ENCODE measurements at places on chromosomes 3 and 15.

DNA sequence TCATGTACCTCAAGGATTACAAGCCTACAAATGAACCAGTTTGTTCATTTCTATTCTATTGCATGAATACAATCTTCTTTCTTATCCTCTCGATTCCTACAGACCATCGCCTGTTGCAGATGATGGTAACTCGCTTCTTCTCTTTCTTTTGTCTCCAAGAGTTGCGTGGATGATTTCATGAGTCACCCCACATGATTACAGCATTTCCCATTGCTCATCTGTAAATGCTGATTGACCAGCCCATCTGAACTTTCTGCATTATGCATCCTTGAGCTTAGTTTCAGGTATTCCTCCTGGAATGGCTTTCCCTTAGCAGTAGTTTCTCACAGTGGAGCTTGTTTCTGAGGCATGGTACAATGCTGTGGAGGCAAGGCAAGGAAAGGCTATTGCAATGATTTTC is 109.6 kb upstream of the TOPAZ1 start:
- no peak for DNase-seq

GRCh38 chr3:101762041-101762646 is 16.9 kb upstream of the NXPE3 start:
- DNase-seq, result no peak

DNA sequence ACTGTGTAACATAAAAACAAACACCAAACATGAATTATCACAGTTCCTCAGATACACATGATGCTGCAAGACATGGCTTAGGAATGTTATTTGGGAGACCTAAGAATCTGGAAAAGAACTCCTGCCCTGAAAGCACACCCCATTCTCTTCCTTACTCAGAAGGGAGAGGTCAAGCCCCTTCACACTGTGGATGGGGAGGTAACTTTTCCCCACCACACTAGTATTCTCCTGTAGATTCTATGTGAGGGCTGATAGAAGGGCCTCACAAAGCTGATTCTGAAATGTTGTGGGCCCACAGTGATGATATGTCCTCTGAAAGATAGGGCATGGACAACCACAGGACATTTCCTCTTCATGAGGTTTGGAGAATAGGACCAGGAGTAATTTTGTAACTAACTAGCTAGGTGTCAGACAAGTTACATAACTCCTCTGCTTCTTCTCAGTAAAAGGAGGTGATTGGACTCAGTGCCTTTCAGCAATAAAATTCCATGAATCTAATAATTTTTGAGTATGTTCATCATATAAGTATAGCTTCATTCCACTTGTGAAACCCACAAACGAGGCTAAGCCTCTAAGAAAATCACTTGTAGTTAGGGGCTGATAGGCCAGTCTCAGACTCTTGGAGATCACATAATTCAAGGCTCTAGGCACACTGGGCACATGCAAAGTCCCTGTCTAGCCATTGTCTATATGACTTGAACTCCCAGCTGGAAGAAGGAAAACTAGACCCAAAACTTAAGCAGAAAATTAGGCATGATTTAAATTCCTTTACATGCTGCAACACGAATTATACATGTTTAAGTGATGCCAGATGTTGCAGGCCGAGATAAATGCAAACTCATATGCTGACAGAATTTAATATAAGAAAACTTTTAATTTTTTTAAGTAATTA is 7.5 kb downstream of the PTX3 start:
- DNase-seq, result no peak

DNA sequence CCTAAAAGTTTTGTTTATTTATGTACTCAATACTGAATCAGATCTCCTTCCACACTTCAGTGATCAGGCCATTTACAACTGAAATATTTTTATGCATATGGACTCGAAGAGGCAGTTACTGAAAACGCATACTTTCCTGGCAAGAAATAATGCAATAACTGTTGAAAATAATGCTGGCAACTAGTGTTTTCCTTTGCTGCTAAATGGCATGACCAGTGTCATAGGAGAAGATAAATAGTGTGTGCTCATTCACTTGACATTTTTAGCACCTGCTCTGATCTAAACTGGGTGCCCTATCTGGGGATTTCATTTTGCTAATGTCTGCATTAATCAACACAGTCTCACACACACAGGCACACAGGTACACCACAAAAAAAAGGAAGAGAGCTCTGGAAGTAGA is 695.2 kb downstream of the TUSC7 start:
- no peak for DNase-seq

GRCh38 chr15:90266061-90266431 is 574 bp downstream of the NGRN start:
- DNase-seq, result no peak

Data from stimulated activated CD8-positive, alpha-beta memory T cell treated with anti-CD3 and anti-CD28 coated beads, Interleukin-2, amount 100 ng/mL, for 1 hour (primary cell).